NCI-H1092 (cell line): ENCODE measurements at places on chromosomes 3 and 15.

DNA sequence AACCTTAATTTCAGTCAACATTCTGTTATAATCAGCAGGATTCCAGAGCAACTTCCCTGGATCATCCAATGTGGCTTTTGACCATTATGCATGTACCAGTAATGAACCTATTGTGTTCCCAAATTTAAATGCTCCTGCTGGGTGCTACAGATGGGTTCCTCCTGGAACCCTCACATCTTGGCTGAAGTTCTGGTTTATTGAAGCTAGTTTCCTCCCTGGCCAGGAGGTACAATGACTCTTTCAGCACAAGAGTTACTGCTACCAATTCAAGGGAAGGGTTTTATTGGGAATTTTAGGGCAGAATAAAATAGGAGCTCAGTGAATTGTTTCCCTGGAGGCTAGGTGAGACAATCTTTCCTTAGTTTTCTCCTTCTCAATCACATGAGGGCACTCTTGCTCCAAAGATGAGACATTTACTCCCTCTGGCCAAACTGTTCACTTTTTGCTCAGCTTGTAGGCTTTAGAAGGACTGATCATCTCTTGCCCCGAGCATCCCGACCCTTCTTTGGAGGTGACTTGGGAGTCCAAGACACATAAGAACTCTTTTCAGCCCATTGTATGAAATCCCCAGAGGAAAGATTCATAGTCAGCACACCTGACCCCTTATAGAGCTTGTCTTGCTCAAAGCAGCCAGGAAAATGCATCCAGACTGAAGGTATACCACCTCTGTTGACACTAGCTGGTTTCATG is 8.8 kb upstream of the NPHP3 start:
- peak; percentile 16 for DNase-seq

DNA sequence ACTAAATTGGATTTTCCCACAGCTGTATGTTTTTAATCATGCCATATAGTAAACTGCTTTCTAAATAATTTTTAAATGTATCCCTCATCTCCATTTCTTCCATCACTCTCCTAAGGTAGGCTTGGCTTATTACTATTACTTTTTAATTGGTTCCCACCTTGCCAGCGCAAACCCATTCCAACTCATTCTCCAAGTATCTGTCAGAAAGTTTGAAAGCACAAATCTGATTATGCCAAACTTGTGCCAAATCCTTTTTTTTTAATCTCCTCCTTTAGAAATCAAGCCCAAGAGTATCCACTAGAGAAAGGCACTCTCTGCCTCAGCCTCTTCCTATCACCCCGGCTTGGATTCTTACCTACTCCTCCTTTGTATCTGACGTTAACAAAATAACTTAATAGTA is 784.5 kb downstream of the TBL1XR1 start:
- DNase-seq: no peak

DNA sequence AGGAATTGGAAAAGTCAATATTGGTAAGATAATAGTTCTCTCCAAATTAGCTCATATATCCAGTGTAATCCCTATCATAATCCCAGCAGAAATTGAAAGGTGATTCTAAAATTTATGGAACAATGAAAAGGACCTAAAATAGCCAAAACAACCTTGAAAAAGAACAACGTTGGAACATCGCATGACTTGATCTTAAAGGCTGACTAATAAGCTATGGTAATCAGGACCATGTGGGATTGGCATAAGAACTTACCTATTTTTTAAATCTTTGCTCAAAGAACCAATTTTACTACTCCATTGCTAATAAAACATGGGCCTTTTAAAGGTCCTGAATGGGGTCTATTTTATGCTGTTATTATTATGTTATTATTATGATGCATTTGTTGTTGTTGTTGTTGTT is 40.9 kb downstream of the B3GNT5 start:
- DNase-seq: no peak

DNA sequence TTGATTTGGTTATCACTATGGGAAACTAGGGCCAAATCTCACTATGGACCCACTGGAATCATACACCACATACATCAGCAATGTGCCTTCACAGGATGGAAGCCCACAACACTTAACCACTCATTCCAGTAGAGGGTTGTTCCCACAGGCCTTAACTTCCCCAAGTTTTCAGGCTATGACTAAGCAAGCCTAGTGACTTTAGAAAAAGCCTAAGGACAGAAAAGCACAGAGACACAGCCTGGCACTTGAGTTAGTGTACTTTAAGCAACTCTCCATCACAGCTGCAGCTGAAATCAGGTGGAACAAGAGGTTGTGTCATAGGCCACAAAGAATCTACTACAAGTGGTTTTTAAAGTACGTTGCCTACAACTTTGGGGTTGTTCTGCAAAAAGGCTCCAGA is 128.7 kb downstream of the LRRN1 start:
- DNase-seq: no peak

DNA sequence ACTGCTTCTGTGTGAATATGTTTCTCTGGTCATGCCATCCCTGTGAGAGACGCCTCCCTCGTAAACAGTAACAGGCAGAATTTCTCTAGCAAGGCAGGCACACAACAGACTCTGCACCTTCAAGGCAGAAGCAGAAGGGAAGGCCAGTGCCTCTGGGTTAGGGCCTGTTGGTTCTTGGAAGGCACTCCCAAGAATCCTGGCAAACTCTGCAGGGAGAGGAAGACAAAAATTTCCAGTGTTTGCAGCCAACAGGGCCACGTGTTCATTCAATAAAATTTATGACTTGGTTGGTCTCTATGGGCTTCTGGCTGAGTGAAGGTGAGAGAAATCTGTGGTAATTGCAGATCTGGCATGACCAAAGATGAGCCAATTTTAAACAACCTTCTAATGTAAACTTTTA is 39.3 kb downstream of the NFKBIZ start:
- no peak for DNase-seq

- peak; percentile 42 for DNase-seq
Observed at GRCh38 chr15:75727851-75728715, 15.4 kb upstream of the CSPG4 start.

DNA sequence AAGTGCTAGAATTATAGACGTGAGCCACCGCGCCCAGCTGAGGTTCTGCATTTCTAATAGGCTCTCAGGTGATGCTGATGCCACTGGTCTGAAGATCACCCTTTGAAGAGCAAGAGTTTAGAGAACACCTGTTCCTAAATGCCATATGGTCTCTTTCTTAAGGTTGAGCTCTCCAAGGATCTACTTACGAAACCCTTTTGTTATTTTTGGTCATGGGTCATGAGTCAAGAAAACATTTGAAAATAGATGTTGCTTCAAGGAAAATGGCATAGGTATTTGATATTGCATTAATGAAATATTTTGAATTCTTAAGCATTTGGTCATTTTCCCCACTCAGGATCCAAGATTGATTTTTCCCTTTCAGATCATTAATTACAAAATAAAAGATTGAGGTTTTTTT is 74.7 kb upstream of the SOX2 start:
- no peak for DNase-seq

DNA sequence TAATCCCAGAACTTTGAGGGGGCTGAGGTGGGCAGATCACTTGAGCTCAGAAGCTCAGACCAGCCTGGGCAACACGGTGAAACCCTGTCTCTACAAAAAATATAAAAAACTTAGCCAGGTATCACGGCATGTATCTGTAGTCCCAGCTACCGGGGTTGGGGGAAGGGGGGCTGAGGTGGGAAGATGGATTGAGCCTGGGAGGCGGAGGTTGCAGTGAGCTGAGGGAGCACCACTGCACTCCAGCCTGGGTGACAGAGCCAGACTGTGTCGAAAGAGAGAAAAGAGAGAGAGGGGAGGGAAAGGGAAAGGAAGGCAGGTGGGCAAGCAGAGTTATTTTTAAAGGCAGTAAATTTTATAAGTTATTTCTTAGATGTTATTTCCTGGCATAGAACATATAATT is 368.1 kb downstream of the ULK4 start:
- DNase-seq: no peak

DNA sequence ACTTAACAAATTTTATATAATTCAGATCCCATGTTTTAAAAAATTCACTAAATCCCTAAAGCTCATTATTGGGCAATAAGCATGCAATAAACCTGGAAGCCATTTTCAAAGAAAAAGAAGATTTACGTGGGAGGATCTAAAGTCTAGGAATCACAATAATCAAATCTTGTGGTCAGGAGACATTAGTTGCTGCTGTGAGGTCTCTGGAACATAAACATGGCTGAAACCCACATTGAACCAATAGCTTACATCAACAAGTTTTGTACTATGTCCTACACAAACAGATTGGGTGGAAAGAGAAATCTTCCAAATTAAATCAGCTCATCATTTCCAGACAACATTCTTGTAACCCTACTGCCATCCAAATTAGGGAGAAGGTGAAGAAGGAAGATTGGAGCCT is 121.9 kb upstream of the EPHA3 start:
- DNase-seq: no peak

DNA sequence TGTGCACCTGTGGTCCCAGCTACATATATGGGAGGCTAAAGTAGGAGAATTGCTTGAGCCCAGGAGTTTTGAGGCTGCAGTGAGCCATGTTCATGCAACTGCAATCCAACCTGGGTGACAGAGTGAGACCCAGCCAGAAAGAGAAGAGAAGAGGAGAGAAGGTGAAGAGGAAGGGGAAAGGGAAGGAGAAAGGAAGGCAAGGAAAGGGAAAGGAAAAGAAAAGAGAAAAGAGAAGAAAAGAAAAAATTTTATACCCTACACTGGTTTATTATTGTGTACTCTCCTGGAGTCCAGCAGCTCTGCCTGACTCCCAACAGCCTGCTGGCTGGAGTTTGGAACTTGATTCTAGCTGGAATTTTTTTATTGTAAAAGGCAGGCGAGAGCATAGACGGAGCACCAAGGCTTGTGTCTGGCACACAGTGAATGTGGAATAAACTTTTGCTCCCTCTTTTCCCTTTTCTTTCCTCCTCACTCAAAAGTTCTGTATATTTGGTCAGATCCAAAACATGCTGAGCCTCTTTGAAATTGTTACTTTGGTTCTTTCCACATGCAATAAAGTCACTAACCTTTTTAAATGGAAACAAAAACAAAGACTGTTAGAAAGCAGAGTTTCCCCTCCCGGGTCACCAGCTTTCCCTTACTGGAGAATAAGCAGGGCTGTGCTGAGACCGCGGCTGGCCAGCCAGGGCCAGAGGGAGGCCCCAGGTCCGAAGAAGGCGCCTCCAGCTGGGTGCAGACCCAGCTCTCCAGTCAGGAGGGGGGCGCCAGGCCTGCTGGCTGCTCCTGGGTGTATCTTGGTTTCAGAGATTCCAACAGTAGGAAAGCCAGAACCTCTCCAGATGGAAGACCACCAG is 9.9 kb downstream of the THSD4 start:
- DNase-seq: no peak

GRCh38 chr3:161540594-161540993 is 44.0 kb downstream of the OTOL1 start:
- no peak for DNase-seq

GRCh38 chr15:64038878-64039610 is 7.2 kb downstream of the DAPK2 start:
- no peak for DNase-seq

DNA sequence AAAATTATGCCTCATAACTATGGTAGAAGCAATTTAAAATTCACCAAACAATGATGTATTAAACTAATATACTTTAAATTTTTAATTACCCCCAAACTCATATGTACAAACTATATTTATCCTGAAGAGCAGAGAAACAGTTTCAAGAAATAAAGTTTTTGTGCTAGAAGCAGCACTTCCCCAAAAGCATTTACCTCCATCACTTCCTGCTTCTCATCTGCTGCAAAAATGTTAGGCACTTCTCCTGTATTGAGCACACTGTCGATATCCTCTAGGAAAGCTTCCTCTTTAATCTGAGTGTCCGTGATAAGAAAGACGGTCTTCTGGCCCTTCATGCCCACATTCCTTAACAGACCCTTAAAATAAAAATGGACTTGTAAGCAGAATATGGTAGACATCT is 101.5 kb upstream of the ASB14 start:
- no peak for DNase-seq

DNA sequence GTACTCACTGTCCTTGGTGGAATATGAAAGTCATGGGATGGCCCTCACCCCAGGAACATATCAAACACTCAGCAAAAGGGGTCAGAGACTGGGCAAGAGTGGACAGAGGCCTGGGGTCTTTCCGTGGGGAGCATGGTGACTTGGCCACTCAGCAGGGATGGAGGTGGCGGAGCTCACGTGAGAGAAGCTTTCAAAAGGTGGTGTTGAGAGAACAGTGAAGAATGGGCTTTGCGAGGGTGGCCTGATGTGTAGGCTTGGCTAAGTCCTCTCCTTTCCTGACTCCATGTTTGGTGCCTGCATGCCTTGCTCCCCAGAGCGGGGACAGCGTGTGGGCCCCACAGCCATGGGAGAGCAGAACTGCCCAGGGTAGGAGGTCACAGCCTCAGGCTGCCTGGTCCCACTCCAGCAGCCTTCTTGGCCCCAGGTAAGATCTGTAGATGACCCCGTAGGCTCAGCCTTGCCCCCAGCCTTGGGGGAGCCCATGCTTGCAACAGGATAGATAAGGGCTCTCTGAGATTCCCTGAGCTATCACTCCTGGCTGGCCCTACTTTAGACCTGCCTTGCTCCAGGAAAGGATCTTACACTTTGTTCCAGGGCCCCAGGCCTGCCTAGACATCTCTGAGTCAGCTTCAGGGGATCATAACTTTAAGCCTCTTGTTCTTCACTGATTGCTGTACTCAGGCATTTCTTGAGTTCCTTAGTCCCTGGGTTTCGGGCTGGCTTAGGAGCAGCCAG is 17.0 kb downstream of the RPLP1 start:
- DNase-seq: no peak

DNA sequence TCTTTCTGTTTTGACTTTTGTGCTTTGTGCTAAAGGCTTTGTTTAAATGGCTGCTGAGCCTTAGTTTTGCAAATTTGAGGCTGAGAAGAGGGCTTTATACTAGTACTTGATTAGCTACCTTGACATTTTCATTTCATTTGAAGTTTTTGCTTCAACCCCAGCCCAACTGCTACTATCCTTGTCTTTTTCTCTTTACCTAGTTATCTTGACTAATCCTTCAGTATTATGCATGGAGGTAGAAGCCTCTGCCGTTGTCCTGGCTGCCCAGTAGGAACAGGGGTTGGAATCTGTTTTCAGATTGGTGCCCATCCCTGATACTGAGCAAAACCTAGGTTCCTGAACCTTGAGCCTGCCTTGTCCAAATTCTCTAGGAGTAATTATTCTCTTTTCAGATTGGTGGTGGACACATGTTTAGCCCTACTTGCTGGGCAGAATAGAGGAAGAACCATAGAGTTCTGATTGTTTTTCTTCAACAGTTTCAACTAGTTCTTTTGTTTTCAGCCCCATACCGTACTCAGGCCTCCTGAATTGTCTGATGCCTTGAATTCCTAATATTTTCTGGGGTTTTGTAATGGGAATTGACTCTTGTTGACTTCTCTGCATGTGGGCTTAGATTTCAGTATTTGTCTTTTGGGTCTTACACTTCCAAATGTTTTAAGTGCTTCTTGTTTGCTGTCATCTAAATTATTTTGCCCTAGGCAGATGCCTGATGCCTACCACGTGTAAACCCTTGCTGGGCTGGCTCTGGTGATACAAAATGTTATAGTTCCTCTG is 143.2 kb downstream of the DOCK3 start:
- DNase-seq: no peak

GRCh38 chr3:114632757-114633424 is 339.1 kb downstream of the TIGIT start:
- DNase-seq: no peak
